ENCODE measurements at places on chromosomes 4 and X.
A peak's percentile ranks its signal among the peaks of the same experiment; 100 is the strongest.

DNA sequence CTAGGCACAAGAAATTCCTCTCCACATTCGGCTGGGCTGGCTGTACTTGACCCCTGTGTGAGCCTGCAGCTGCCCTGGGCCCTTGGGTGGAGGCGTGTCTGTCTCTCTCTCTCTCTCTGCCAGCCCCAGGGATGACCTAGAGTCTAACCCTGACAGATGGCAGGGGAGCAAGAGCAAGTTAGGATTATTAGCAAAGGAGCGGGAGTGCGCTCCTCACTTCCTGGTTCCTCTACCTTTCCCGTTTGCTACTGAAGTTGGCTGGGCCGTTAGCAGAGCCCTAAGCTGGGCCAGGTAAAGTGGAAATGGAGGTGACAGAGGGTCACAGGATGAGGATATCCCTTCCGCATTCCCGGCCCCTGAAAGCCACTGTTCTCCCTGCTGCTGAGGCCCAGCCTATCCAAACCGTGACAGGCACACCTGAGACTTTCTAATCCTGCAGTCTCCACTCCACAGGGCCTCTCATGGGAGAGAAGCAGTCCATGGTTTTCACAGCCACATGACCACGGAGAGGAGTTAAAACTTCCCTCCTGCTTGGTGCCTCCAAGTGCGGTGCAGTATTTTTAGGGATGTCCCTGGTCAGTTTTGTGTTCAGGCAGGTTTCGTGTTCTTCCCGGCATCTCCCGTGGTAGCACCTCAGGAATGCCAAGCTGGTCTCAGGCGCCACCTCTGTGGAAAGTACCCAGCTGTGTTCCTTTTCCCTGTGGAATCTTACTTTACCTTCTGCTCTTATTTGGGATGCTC, 79.3 kb downstream of the CLDN22 start:
- no peak overlapping the region for H3K27ac ChIP-seq
- H3K4me1 ChIP-seq: no peaks in the 10 kb centered on the region
- DNase-seq: no peak
- H3K36me3 ChIP-seq: no peaks in the 10 kb centered on the region
- no peak overlapping the region for H3K4me3 ChIP-seq

GRCh38 chr4:6386091-6386490, 86.3 kb downstream of the PPP2R2C start:
- no peak overlapping the region for H3K4me3 ChIP-seq
- H3K27ac ChIP-seq: no peak overlapping the region
- DNase-seq: no peak

DNA sequence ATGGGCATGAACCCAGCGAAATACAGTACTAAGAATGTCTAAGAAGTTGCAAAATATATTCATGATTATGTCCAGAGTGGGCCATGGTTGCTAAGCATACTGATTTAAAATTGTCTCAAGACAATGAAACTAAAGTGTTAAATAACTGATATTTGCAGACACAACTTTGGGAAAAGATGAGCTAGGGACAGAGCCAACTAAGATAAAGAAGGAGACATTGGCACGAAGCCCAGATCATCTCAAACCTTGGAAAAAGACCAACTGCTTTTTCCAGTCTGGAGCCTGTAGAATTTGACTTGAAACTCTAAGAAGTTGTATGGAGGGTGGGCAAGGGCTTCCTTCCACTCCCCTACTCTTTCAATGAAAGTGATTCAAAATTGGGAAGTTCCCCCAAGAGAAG, 108.5 kb upstream of the GLRA2 start:
- H3K4me1 ChIP-seq: no peaks in the 10 kb centered on the region
- H3K36me3 ChIP-seq: no peaks in the 10 kb centered on the region
- H3K4me3 ChIP-seq: no peak overlapping the region
- no peak overlapping the region for H3K27ac ChIP-seq
- DNase-seq: no peak

DNA sequence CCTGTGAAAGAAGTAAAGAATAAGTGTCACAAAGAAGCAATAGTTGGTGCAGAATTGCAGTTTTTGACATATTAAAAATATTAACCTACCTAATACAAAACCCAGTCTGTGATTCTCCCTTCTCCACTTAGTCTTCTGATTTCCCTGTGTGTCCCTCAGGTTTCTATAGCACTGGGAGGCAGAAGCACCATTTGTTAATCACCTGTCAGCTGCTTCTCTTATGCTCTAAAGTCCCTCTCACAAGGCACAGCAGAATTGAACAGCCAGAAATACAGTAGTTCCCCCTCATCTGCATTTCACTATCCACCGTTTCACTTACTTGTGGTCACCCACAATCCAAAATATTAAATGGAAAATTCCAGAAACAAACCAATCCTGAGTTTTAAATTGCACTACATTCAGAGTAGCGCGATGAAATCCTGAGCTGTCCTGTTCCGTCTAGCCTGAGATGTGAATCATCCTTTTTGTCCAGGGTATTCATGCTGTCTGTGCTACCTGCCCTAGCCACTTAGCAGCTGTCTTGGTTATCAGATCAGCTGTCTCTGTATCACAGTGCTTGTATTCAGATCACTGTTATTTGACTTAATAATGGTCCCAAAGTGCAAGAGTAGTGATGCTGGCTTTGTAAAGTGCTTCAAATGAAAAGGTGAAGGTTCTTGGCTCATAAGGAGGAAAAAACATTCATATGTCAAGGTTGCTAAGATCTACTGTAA, 984.1 kb upstream of the GRID2 start:
- H3K27me3 ChIP-seq: no peaks in the 10 kb centered on the region
- H3K4me3 ChIP-seq: no peak overlapping the region
- no peaks in the 10 kb centered on the region for H3K4me1 ChIP-seq
- H3K27ac ChIP-seq: no peak overlapping the region
- H3K36me3 ChIP-seq: no peaks in the 10 kb centered on the region
- no peak for DNase-seq

- H3K27ac ChIP-seq: no peak overlapping the region
- H3K4me1 ChIP-seq: no peaks in the 10 kb centered on the region
- no peak overlapping the region for H3K4me3 ChIP-seq
- H3K36me3 ChIP-seq: no peaks in the 10 kb centered on the region
- peaks cover 31% of the 10 kb centered on the region for H3K27me3 ChIP-seq
Observed at GRCh38 chr4:185110375-185110823, 32.7 kb upstream of the SLC25A4 start.

DNA sequence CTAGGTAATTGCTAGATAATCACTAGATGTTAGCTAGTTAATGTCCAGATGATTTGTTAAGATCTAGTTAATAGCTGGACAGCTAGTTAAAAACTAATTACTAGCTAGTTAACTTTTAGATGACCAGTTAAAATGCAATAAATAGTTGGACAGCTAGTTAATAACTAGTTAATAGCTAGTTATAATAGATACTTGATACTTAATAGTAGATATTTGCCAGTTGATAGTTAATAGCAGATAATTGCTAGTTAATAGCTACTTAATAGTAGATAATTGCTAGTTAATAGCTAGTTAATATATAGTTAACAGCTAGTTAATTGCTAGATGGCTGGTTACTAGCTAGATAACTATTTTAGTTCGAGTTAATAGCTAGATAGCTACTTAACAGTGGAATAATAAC, 631.4 kb upstream of the CT83 start:
- no peak overlapping the region for H3K27ac ChIP-seq
- H3K4me3 ChIP-seq: no peak overlapping the region
- no peaks in the 10 kb centered on the region for H3K36me3 ChIP-seq
- no peaks in the 10 kb centered on the region for H3K4me1 ChIP-seq
- DNase-seq: no peak
- H3K27me3 ChIP-seq: no peaks in the 10 kb centered on the region

GRCh38 chr4:184384056-184384809, 90.1 kb downstream of the IRF2 start:
- no peaks in the 10 kb centered on the region for H3K27me3 ChIP-seq
- peak overlapping the region; percentile 67 for H3K4me3 ChIP-seq
- peaks cover 47% of the 10 kb centered on the region for H3K4me1 ChIP-seq
- H3K36me3 ChIP-seq: peaks cover 62% of the 10 kb centered on the region

- H3K36me3 ChIP-seq: no peaks in the 10 kb centered on the region
- no peak overlapping the region for H3K4me3 ChIP-seq
- no peak overlapping the region for H3K27ac ChIP-seq
- no peaks in the 10 kb centered on the region for H3K27me3 ChIP-seq
- no peak for DNase-seq
Observed at GRCh38 chr4:187215438-187215837, 491.8 kb upstream of the FAT1 start.

GRCh38 chrX:69503228-69503781, 821 bp upstream of the NALF2 start:
- no peak overlapping the region for H3K27ac ChIP-seq
- no peak for DNase-seq
- H3K4me1 ChIP-seq: no peaks in the 10 kb centered on the region
- no peaks in the 10 kb centered on the region for H3K36me3 ChIP-seq
- H3K4me3 ChIP-seq: no peak overlapping the region

GRCh38 chr4:105148356-105148755, 1.7 kb downstream of the TET2 start:
- H3K27me3 ChIP-seq: peaks cover 5% of the 10 kb centered on the region
- peaks cover 29% of the 10 kb centered on the region for H3K4me1 ChIP-seq
- no peak for DNase-seq
- H3K4me3 ChIP-seq: peak overlapping the region; percentile 99
- no peak overlapping the region for H3K27ac ChIP-seq
- H3K36me3 ChIP-seq: no peaks in the 10 kb centered on the region

DNA sequence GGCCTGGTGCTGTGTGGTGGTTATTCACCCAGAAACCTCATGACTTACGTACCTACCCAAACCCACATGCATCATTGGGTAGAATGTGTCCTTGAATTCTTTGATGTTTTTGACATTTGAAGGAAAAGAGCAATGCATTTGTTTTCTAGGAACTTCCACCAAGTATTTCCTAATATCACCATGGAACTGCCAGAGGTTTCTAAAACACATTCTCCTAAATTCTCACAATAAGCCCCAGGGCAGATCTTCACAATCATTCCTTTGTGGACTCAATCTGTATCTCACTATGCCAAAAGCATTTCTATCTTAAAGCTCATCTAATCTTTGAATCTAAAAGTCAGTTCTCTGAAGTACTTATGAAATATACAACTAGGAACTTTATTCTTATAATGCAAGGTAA, 8.3 kb upstream of the ODAM start:
- no peak for DNase-seq
- H3K27me3 ChIP-seq: no peaks in the 10 kb centered on the region
- H3K4me1 ChIP-seq: no peaks in the 10 kb centered on the region
- H3K36me3 ChIP-seq: no peaks in the 10 kb centered on the region
- no peak overlapping the region for H3K27ac ChIP-seq

DNA sequence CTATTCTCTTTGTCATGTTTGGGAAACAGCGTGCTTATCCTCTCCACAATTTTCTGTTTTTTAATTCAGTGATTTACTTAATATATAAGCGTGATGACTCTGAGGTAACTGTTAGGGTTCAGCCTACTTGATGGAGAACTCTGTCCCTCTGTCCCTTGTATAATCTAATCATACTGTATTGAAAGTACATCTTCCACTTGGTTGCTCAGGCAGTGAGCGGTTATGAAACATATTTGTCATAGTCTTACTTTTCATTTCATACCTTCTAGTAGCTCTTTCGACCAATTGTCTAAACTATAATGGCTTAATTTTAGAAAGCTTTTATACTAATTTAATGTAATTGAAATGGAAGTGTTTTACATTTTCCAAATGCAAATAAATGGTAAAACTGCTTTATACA, 469.0 kb downstream of the TLL1 start:
- H3K27ac ChIP-seq: no peak overlapping the region
- no peak overlapping the region for H3K4me3 ChIP-seq
- H3K36me3 ChIP-seq: no peaks in the 10 kb centered on the region
- no peak for DNase-seq
- H3K4me1 ChIP-seq: no peaks in the 10 kb centered on the region

DNA sequence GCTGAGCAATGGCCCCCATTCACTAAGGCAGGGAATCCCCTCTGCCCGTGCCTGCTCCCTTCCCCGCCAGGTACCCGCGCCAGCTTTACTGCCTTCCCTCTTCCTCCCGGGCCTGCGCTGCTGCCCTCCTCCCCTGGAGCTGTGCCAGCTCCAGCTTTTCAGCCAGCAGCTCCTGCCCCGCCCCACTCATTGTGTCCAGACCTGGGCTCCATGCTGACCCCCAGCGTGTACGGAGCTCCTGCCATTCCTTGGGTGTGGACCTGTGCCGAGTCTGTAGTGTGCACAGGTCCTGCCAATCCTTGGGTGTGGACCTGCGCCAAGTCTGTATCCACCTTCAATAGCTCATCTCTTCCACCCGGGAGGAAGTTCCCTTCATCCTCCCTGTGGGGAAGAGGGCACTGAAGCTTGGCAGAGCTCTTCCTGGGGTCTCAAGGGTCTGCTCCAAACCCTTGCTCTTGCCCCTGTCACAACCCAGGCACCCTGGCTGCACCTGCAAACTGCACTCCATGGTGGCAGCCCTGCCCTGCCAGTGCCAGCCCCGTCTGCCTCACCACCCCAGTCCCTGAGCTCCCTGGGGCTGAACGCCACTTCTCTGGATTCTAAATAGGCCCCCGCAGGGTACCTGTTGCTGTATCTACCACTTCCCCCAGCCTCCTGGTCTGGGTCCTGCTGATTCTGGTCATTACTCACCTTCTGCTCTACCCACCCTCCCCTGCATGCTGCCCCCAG, 63.9 kb downstream of the TRMT44 start:
- no peaks in the 10 kb centered on the region for H3K36me3 ChIP-seq
- no peak overlapping the region for H3K4me3 ChIP-seq
- no peak overlapping the region for H3K27ac ChIP-seq
- no peaks in the 10 kb centered on the region for H3K4me1 ChIP-seq
- no peak for DNase-seq
- no peaks in the 10 kb centered on the region for H3K27me3 ChIP-seq

DNA sequence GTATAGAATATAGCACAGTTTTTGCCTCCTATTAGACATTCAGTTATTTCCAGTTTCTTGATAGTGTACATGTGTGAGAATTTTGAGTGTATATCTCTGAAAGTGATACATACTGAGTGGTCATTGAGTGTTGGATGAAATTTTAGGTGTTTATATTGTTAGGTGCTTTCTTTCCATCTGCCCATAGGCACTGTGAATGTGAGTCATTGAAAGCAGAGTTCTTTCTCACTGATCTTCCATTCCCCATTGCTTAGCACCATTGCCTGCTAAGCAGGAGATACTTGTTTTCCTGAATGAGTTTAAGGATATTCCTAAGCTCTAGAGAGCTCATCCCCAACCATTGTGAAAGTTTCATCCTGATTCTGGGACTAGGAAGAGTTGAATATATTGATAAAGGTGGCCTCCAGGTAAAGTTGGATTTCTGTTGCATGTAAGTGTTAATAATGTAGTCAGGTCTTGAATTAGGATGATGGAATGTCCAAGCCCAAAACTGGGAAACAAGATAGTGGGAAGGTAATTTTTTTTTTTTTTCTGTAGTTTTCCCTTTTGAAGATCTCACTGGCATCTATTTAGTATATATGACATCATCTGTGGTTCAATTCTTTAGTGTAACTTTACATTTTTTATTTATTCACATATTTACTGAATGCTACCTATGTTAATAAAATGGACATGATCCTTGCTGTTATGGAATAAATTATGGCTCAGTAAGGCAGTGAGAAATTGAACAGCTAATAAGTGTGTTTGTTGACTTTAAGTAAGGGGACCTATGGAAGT, 22.1 kb downstream of the UBE2K start:
- H3K27me3 ChIP-seq: no peaks in the 10 kb centered on the region
- H3K4me1 ChIP-seq: peaks cover 30% of the 10 kb centered on the region
- no peak overlapping the region for H3K27ac ChIP-seq
- DNase-seq: no peak
- peaks cover 21% of the 10 kb centered on the region for H3K36me3 ChIP-seq
- H3K4me3 ChIP-seq: no peak overlapping the region

GRCh38 chr4:127685292-127685691, 44.9 kb upstream of the SLC25A31 start:
- H3K27ac ChIP-seq: no peak overlapping the region
- no peaks in the 10 kb centered on the region for H3K4me1 ChIP-seq
- H3K4me3 ChIP-seq: no peak overlapping the region

GRCh38 chr4:105836537-105836936, 58.7 kb upstream of the NPNT start:
- H3K27me3 ChIP-seq: no peaks in the 10 kb centered on the region
- H3K4me3 ChIP-seq: no peak overlapping the region
- no peaks in the 10 kb centered on the region for H3K4me1 ChIP-seq
- no peak for DNase-seq
